ENCODE measurements at places on chromosomes 4 and X.

- DNase-seq, result no peak
Observed at GRCh38 chrX:11427453-11428071, 134.3 kb downstream of the AMELX start.

DNA sequence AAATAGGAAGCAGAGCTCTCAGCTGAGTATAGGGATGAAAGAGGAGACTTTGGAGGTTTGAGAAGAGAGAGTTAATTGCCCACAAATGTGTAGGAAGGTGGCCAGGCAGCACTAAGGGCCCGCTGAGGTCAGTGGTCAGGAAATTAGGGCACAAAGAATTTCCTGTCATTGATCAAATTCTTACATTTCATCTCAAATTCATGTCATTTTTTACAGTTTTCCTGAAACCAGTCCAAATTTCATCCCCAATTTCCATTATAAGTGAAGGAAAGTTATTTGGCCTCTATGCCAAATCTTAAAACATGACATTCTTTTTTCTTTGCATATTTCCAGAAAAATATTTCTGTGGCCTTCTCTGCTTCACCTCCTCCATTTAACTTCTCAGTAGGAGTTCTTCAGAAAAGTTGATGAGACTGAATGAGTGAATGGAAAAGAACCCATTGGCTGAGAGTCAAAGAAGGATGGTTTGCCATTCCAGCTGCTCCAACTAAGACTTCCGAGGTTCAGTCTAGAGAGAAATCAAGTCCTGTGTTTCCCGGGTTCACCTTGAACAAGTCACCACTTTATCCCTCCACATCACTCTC, 68.7 kb upstream of the SPRY1 start:
- no peak for DNase-seq

- DNase-seq, result no peak
Observed at GRCh38 chrX:118974908-118975671, 672 bp downstream of the LONRF3 start.

DNA sequence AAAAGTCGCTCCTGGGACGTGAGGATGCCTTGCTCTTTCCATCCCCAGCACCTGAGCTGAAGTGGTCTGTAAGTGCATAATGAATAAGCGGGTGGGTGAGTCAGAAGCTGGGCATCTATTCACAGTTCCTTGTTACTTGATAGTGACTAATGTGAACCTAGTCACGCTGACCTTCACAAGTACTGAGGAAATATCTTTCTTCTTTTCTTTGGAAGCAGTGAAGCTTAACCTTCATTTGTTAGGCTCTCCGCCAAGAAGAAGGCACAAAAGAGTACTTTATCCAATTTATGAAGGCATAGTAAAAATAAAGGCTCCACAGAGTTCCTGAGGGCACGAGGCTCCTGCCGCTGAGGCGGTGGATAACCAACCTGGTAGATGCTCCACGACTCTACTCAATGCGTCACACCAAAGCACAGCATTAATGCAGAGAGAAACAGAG, 475.7 kb upstream of the SLIT2 start:
- DNase-seq, result no peak

- no peak for DNase-seq
Observed at GRCh38 chrX:109619771-109620170, 5.2 kb downstream of the KCNE5 start.

DNA sequence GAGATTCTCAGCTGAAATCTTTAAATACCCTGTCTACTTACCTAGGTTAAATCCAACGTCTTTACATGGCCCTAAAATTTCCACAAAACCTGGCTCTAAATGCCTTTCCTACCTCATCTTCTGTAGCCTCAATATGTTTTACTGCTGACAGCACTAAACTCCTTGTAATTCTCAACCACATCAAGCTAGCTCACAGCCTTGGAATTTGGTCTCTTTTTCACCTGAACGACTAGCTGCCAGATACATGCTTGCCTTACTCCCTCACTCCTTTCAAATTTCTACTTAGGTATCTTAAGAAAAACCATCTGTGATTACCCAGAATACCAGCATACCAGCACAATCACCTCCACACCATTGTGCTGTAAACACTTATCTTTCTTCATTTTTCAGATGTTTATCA, 635.6 kb upstream of the PCDH10 start:
- no peak for DNase-seq

GRCh38 chrX:111869639-111870034, 6.3 kb upstream of the TRPC5OS start:
- DNase-seq, result no peak

- no peak for DNase-seq
Observed at GRCh38 chr4:183369073-183369472, 46.8 kb upstream of the CLDN24 start.

- DNase-seq, result no peak
Observed at GRCh38 chr4:188603646-188604045, 464.4 kb downstream of the TRIML1 start.

DNA sequence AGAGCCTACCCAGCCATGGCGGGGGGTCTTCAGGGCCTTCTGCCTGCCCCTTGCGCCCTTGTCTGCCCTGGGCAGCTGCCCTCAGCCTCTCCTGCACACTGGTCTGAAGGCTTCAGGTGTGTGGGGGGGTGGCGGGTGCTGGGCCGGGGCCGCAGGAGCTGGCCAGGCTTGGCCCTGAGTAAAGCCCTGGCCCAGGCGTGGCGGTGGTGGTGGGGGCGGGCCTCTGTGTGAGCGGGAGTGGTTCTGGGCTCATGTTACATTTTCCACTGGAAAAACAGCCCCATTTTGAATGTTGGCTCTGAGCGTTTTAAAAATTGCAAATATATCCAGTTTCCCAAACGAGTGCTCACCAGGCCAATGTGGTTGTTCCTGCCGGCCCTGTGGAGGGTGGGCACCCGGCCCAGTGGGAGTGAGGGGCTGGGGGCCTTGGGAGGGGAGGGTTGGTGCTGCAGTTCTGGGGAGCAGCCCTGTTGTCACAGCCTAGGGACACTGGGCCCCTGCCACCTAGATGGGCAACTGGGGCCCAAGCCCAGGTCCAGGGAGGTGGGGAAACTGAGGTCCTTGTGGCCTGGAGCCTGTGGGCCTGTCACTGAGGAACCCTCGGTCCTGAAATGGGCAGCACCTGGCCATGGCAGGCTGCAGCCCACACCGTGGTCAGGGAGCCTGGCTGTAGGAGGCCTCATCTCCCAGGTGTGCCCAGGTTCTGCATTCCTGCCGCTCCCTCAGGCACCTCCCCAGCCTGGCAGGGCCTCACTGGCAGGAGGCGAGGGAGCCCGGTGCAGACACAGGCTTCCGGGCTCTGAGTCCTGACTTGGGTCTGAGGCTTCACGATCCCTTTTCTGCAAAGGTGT, 28.3 kb downstream of the FGFRL1 start:
- no peak for DNase-seq

DNA sequence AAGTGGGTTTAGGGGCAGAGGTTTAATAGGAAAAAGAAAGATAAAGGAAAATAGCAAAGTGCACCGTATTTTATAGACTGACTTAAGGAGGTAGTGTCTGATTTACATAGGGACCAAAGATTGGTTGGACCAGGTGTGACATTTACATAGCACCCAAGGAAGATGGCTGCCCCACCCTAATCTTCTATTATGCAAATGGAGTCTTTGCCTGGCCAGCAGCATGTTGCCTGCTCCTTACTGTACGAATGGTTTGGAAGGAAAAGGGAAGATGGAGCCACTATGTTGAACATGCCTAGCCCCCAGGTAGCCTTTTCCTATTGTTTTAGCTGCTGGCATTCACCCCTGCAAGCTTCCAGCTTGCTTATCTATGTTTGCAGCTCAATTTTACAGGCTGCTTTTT, 146.2 kb upstream of the PDE5A start:
- no peak for DNase-seq

GRCh38 chr4:176784816-176785215, 7.9 kb downstream of the VEGFC start:
- DNase-seq, result no peak

- no peak for DNase-seq
Observed at GRCh38 chr4:55132775-55133174, 7.4 kb upstream of the KDR start.

DNA sequence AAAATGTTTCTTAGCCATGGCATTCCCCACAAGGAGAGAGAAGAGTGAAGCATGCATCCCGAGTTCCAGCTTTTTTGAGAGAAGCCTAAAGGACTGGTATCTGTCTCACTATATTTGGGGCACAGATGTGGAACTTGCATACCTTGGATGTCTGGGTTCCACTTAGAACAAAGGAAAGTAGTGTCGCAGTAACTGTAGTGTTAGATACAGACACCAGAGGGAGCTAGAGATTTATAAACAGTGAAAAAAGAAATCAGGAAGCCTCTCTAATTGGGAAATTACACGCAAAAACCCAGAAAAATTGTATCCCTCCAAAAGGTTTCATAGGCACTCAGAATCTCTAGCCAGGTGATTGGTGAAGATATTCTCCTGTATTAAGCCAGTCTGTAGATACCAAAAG, 34.4 kb downstream of the AGTR2 start:
- DNase-seq, result no peak

GRCh38 chrX:105219454-105220401, 766 bp downstream of the TEX13A start:
- DNase-seq, result no peak

DNA sequence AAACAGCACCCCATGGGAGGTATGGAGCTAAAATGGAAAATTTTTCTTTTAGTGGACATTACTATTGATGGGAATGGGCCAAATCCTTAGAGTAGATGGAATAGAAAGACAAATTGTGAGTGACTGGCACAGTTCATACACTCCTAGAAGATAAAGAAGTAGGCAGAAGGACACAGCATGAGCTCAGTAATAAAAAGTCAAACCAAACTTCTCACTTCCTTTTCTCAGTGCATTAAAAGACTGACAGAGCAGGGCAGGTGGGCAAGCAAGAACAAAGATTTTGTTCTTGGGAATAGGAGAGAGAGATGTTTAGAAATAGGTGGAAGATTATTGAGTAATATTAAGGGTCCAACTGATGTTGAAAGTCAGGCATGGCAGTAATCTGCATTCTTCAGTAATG, 132.5 kb downstream of the ATP10D start:
- no peak for DNase-seq

- no peak for DNase-seq
Observed at GRCh38 chr4:152352215-152352614, 183.7 kb downstream of the FBXW7 start.

DNA sequence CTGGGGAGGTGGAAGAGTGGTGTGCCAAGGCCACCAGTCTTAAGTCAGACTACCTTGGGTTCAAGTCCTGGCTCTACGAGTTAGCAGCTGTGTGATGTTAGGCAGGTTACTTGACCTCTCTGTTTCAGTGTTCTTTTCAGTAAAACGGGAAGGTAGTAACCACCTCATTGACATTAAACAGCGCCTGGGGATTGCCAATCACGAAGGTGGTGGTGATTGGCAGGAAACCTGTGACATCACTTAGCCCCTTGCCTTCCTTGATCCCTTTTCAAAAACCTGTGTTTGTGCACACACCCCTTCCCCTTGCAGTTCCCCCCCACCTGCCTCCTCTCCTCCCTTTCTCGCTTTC, 7.6 kb downstream of the KLF3 start:
- DNase-seq, result no peak

DNA sequence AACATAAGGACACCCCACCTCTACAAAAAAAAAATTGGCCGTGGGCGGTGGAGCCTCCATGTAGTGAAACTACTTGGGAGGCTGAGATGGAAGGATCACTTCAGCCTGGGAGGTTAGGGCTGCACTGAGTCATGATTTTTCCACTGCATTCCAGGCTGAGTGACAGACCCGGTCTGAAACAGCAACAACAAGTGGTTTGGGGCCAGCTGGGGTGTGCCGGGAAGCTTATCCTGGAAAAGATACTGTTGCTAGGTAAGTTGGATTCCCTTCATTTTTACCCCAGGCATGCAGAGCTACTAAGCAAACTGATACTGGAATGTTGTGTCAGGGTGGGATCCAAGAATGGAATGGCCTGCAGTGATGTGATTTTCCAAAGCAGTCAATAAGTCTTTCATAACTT, 57.0 kb downstream of the XAGE2 start:
- DNase-seq, result no peak

- DNase-seq, result no peak
Observed at GRCh38 chrX:38426785-38427184, 74.4 kb downstream of the OTC start.
